ENCODE measurements at places on chromosomes 3 and 15.

DNA sequence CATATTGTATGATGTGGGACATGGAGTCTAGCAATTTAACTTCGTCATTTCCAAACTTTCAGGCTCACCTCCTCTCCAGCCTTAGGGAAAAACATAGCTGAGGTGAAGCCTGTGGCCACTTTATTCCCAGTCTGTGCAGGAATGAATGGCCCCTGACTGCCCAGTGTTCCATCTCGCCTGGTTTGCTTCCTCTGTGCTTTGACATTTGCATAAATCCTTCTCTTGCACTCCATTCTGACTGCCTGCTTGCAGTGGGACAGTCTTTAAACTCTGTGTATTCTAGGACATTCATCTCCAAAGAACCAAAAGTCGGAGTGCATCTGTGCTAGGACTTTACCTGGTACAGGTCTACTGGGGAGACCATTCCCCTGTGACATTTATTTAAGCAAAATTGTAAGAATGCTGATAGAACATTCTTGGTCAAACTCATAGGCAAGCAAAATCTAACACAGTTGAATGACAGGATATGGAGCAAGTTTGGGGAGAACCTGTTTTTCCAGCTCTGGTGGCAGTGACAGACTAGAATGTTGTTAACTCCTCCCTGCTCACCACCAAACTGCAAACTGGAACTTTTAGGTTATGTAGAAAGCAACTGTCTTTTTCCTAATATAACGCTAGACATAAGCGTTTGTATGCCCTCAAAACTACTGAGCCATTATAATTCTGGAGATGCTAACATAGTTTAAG is 22.1 kb downstream of the TMED3 start:
- no peak for DNase-seq

DNA sequence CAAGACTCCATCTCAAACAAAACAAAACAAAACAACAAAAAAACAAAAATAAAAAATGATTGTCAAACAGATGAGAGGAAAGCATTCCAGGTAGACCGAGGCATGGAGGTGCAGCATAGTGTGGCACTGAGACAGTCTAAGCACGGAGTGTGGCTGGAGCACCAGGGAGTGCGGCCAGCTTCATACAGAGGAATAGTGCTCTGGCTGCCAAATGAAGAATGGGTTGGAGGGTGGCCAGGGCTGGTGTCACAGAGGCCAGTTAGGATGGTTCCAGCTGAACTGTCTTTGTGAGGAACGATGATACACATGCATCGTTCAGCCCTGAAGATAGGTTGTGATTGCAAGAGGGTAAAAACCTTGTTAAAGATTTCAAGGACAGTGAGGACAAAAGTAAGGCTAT is 28.3 kb downstream of the MITF start:
- DNase-seq = no peak

DNA sequence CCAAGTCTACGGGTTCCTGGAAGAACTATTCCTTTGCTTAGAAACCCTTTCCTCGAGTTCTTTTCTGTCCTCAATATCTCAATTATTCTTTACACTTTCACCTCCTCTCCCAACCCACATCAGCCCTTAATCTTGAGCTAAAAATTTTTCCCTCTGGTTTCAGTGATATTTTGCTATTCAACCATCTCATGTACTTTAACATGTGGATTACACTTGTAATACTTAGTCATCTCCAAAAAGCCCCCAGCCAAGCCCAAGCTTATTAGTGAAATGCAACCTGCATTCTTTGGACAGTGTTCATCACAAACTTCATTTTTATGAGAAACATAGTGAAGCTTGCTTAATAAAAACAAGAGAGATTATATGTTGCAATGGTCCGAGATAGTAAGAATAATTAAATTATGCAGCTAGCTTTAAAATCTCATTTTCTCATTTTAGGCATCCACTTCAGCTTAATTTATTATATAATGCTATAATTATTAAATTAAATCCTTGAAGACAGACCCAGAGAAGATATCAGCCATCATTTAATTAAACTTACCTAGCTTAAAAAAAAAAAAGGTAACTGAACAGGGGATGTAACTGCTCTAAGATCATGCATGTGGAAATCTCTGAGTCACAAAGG is 534.5 kb upstream of the TBL1XR1 start:
- DNase-seq = no peak

- DNase-seq = no peak
Observed at GRCh38 chr3:185654758-185655145, 68.7 kb downstream of the SENP2 start.

GRCh38 chr15:20349774-20350498 is 191.7 kb downstream of the GOLGA6L6 start:
- peak; percentile 6 for DNase-seq

GRCh38 chr3:102189541-102189940 is 245.3 kb upstream of the ZPLD1 start:
- DNase-seq = no peak

DNA sequence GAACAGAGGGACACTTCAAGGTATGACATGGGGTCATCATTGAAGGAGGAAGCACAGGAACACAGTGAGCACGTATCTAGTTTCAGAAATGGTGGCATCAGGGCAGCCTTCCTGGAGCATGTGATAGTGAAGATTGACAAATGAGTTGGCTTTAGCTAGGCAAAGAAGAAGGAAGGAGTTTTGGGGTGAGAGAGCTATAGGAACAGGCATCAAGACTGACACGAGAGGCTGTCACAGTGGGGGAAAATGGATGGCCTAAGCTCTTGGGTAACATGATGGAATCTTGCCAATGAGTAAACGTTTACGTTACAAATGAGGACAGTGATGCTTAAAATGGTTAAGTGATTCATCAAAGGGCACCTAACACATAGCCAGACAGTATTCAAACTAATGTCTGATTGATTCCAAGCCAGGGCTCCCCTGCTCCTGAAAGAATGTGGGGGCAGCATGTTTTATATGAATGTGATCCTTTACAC is 23.1 kb upstream of the GPR171 start:
- peak; percentile 29 for DNase-seq

- no peak for DNase-seq
Observed at GRCh38 chr3:84074767-84075166, 884.0 kb upstream of the CADM2 start.

GRCh38 chr3:157913741-157914150 is 192.5 kb downstream of the SHOX2 start:
- DNase-seq = no peak

- DNase-seq = no peak
Observed at GRCh38 chr3:195101001-195101583, 169.9 kb downstream of the XXYLT1 start.

DNA sequence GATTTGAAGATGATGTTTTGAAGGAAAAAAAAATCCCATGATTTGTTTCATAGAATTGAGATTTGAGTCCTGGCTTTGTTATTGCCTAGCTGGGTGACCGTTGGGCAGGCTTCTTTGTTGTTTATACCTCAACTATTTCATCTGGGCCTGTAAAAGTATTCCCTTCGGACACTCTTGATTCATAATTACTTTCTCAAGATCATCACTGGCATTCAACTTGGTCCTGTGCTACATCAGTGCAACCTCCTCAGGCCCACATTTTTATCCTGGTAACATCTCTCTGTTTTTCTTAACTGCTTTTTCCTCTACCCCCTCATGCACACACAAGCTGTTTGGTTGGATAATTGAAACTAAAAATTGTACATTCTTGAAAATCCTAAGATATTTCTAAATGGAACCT is 67.5 kb upstream of the P3H2 start:
- DNase-seq = no peak

DNA sequence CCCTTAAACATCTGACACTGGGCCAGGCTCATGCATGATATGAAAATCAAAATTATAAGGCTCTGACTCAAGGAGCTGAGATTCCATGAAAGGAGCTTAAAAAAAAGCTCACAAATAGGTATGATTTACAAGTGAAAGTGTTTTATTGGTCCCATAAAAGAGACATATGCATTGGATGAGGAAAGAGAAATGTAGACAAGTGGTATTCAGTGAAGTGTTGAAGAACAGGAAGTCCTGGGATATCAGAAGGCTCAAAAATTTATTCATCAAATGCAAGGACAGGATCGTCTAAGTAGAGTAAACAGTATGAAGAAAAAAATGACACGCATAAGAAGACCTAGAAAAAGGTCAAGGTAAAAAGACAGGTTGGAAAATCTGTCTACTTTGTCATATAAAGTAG is 188.9 kb downstream of the CBLB start:
- DNase-seq = no peak

- no peak for DNase-seq
Observed at GRCh38 chr15:83322061-83322460, 37.6 kb upstream of the BNC1 start.

- no peak for DNase-seq
Observed at GRCh38 chr3:127074900-127075360, 92.0 kb downstream of the PLXNA1 start.

- no peak for DNase-seq
Observed at GRCh38 chr15:100229181-100230163, 112.3 kb downstream of the ADAMTS17 start.

GRCh38 chr3:62028236-62028635 is 345.1 kb downstream of the FEZF2 start:
- no peak for DNase-seq

- DNase-seq = no peak
Observed at GRCh38 chr15:74808078-74808839, 4.4 kb upstream of the LMAN1L start.

DNA sequence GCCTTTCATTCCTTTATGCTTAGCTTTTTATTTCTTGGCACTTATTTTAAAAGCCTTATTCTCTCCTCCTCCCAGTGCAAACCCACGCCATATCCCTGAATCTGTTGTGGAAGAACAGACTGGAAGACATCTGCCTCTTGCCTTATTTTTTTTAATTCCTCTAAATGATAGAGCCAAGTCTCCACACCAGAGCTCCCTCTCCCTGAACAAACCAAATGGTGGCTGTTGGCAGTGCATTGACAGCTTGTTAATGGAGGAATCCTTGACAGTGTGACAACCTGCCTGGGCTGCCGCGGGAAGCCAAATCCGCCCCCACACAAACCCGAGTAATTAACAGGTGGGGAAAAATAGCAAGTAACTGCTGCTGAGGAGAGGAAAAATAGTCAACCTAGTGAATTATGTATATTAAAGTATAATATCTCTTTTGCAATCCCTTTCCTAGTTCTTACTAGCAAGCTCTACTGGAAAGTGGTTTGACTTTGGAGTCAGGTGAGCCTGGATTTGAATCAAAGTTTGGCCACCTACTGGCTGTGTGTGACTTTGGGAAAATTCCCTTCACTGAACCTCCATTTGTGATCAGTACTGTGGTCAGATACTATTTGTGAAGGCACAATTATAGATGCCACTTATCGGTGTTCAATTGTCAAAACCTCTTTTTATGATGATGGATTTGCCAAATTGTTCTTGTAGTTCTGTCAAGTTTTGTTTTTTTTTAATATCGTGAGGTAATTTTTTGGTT is 589.6 kb downstream of the PDCD6IP start:
- no peak for DNase-seq

DNA sequence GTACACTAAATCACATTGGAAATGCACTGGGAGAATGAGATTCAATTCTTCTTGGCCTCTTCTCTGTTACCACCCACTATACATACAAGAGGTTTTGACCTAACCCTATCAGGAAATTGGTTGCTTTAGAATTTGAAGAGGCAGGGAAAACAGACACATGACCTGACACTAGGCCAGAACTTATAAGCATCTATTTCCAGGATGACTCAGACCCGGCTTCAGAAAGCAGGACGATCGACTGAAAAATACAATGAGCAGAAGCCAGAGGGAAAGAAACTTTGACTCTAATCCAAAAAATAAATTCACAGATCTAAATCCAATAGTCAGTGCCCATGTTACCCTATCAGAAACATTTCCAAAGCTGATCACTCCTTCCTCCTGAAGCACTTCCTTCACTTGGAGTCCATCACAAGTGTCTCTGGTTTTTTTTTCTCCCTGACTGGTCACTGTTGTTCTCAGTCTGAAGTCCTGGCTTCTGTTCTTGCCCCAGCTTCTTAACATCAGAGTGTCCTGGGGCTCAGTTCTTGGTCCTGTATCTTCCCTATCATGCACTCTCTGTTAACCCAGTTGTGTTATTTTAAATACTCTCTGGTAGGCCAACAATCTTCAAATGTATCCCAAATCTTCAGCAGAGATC is 133.6 kb downstream of the P2RY1 start:
- no peak for DNase-seq

- no peak for DNase-seq
Observed at GRCh38 chr15:90644952-90645725, 72.0 kb upstream of the BLM start.

- no peak for DNase-seq
Observed at GRCh38 chr3:127646501-127647046, 17.6 kb downstream of the PODXL2 start.

Measured in stimulated activated naive CD8-positive, alpha-beta T cell treated with anti-CD3 and anti-CD28 coated beads, Interleukin-15, amount 100 ng/mL, for 72 hours (primary cell).